Activated CD4-positive, alpha-beta T cell treated with anti-CD3 and anti-CD28 coated beads, Interleukin-2, amount 50 U/mL, for 1 hour (primary cell): ENCODE measurements at places on chromosomes 1 and 21.

DNA sequence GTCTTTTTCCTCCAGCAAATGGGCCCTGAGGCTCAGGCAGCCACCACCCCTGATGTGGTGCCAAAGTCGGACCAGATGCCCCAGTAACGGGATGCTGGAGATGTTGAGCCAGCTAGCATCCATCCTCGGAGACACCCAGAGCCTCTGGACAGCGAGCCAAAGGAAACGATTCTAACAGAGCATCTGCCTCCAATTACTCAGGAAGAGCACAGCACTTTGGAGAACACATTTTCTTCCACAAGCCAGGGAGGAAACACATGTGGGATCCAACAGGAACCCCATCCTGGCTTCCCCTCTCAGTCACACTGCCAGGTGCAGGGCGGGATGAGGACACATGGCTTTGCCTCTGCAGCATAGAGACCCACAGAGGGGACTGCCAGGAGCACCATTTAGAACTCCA is 44.9 kb downstream of the C1orf198 start:
- DNase-seq = no peak

DNA sequence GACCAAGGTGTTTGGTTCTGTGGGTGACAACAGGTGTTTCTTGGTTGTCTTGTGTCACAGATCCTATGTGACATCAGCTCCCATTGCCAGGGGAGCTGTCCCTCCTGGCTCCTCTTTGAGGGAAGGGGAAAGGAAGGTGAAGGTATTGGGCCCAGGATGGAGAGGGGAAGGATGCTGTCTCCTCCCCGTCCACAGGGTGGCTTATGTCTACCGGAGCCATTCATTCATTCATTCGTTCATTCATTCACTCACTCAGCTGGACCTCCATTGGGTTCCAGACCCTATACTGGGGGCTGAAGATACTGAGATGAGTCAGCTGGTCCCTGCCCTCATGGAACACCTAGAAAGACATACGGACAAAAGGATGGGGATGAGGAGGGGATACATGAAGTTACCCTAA is 38.9 kb downstream of the EPHB2 start:
- DNase-seq = no peak

DNA sequence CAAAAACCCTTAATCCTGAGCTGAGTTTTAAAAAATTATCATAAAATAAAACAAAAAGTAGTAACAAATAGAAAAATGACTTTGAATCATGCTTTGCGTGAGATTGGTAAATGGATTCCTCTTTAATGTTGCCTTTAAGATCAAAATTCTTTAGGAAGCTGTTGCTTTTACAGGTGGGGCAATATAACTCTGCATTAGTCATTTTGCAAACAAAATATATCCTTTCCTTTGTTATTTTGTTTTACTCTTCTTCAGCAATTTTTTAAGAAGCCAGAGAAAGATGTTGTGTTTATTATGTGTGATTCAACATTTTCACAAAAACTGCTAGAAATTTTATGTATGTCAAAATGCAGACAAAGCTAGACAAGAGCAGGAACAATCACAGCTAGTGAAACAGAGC is 50.0 kb downstream of the MARK1 start:
- DNase-seq = no peak

- DNase-seq = no peak
Observed at GRCh38 chr21:29154270-29154669, 23.8 kb downstream of the MAP3K7CL start.

DNA sequence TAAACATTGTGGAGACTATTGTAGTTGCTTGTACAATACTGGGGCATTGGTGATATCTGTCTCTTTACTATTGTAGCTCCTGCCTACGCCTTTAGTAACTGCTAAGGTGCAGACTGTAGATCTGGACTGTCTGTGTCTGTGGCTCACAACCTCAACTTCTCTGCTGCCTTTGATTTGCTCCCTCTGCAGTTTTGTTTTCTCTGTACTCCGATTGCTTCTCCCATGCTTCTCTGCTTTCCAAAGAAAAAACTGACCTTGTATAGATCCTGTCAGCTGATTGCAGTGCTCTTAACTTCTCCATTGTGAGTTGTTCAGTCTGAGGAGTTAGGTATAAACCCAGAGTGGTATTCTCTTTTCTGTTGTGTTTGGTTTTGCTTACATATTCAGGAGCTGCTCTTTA is 15.3 kb downstream of the MAGI3 start:
- DNase-seq = no peak

DNA sequence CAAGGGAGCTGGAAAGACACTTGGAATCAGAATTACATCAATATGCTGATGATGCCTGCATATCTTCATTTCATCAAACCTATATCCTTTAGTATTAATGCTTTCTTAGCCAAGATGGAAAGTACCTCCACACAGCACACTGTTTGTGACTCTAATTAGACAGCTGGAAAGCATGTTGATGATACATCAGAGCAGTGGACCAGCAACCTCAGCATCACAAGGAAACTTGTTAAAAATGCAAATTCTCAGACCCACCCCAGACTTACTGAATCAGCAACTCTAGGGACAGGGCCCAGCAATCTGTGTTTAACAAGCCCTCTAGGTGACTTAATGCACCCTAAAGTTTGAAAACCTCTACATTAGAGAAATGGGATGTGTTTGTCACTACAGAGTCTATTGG is 332.1 kb downstream of the DPYD start:
- no peak for DNase-seq

GRCh38 chr1:22816803-22817202 is 106.2 kb downstream of the EPHB2 start:
- no peak for DNase-seq

DNA sequence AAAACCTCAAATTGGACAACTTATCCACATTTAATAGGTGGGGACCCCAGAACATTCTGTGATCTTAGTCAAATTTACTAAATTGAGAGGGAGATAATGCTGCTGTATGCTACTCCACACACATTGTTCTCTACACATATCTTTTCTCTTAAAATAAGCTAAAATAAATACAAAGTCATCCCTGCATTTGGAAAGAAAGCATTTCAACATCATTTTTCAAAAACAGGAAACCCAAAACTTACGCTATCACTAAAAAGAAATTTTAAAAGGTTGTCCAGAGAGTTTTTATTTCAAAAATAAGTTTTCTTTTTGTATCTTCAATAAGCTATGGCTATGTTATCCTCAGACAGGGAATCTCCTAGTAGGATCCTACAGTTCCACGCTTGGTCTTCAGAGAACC is 19.5 kb upstream of the OR6N2 start:
- DNase-seq = no peak

DNA sequence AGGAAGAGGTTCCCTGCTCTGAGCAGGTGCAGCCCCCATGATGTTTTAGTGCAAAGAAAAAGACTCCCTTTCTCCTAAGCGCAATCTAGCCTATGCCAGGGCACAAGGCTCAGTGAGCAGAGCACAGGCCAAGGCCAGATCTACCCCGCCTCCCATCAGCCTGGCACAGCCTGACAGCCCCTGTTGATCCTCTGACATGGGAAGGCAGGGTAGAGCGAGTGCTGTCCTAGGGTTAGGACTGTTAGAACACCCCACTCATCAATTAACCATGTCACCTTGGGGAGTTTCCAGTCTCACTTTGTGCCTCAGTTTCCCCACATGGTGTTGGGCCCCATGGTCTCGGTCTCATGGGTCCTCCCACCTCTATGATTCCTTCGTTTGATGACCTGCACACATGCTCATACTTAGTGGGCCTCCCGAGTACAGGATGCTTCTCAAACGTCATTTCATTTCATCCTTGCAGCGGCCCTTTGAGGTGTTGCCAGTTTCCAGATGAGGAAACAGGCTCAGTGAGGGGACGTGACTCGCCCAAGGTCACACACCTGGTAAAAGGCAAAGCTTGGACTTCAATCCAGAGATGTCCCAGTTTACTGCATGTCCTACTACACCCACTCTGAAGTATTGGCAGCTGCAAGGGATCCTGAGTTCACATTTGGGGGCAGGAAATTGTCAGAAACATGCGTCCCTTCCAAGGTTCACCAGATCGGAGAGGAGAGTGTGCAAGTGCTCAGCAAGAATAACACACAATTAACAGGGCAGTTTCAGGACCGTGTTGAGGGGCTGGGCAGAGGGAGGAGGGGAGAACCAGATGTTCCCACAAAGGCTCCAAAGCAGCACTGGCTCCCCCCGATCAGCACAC is 213.3 kb downstream of the TRABD2B start:
- no peak for DNase-seq

DNA sequence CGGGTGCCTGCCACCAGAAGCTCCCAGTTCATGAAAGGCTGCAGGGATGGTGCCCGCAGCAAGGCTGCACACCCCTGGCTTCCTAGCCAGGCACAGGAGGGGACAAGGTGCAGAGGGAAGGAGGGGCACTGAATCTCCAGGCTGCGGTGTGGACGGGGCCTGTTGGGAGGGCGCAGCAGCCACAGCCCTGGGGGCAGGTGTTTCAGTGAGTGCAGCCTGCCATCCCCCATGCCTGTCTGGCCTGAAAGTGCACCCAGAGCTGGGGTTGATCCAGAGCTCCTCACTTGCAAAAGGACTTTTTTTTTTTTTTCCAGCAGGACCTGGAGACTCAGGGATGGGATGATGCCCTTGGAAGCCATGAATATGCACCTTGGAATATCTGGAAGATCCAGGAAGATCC is 153.7 kb upstream of the C1orf174 start:
- DNase-seq = no peak

DNA sequence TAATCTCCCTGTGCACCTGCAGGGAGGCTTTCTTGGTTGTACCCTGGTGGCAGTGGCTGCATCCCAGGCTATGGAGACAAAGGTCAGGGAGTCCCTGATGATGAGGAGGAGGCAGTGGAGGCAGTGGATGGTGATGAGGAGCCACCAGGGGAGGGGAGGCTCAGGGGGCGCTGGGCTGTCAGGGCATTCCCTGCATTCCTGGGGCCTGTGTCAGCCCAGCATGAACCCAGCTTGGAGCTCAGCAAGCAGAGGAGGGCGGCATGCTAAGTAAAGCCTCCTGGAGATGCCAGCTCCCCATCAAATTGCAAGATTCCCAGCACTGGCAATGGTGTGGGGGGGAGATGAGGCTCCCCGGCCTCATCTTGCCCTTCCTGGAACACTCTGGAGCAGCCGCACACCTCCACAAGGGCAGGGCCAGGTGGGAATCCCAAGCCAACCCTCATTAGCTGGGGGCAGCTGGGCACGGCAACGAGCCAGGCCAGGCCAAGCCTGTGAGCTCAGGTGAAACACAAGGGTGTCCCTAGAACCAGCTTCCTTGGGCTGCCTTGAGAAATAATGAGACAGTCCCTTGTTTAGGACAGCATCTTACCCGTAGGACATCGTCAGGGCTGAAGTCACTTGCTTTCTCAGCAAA is 469.5 kb downstream of the MATN1 start:
- DNase-seq = no peak

- DNase-seq = no peak
Observed at GRCh38 chr21:34630536-34631143, 15.7 kb upstream of the RCAN1 start.

- DNase-seq = peak; percentile 40
Observed at GRCh38 chr1:15249081-15249480, 2.1 kb downstream of the FHAD1 start.

GRCh38 chr1:57986432-57986831 is 560.1 kb downstream of the OMA1 start:
- no peak for DNase-seq

- no peak for DNase-seq
Observed at GRCh38 chr1:206985162-206985749, 15.0 kb upstream of the FCAMR start.

DNA sequence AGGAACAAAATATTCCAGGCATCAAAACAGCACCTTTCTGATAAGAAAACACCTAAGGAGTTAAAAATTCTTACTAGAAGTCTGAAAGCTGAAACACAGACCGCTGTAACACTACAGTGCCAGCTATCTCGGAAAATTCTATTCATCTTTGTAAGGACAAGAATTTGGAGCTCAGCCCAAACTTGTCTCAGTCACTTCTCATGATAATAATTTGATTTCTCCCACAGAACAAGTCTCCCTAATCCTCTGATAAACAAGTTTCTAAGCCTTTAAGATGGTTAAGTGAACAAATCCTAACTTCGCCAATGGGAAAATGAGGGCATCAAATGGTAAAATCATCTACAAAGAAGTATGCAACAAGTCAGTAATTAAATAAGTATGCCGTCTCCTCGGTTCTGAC is 59.9 kb downstream of the SIPA1L2 start:
- DNase-seq = no peak

GRCh38 chr1:90317628-90318027 is 322.7 kb downstream of the ZNF326 start:
- DNase-seq = no peak

- DNase-seq = no peak
Observed at GRCh38 chr1:212161231-212161781, 123.9 kb upstream of the PPP2R5A start.

GRCh38 chr1:210236840-210237409 is 4.3 kb downstream of the SERTAD4 start:
- DNase-seq = no peak

GRCh38 chr21:44294391-44295162 is 5.3 kb upstream of the PFKL start:
- no peak for DNase-seq

GRCh38 chr1:228007049-228007800 is 427 bp downstream of the WNT3A start:
- no peak for DNase-seq

GRCh38 chr21:34612557-34612956 is 2.4 kb downstream of the RCAN1 start:
- no peak for DNase-seq

DNA sequence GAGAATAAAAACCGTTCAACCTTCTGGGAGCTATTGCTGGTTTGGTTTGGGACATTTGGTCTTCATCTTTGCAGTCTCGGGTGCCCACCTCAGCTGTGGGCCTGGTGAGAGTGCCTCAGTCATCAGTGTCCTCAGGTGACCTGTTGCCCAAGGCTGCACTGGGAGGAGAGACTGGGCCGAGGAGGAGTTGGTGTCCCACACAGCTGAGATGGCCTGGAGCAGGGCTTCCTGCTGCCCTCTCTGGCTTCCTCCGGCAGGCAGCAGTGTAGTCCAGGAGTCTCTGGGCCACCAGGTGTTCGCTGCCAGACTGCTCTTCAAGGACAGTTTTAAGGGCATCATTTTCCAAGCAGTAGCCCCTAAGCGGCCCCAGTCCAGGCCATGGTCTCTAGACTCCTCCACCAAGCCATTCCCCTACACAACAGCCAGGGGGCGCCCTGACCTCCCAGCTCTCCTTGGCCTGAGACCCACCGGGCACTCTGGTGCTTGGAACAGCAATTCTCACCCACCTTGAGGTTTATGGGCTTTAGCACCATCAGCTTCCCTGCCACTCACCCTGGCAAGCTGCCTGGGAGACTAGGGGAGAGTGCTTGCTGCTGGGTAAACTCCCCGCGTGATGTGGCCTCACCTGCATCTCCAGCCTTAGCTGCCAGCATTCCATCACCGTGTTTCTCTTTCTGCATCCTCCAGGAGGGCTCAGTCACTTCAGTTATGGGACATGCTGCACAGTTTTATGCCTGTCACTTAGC is 9.1 kb upstream of the SYTL1 start:
- peak; percentile 61 for DNase-seq

- DNase-seq = no peak
Observed at GRCh38 chr1:214106375-214106774, 118.6 kb downstream of the PROX1 start.

GRCh38 chr1:63773815-63774616 is at the start of gene ROR1:
TSS of gene ROR1 (plus strand) at chr1:63774017.
- DNase-seq = peak; percentile 28
